ENCODE measurements at places on chromosomes 7 and 10.

GRCh38 chr10:34254596-34254995, 560.5 kb downstream of the PARD3 start:
- DNase-seq: no peak

DNA sequence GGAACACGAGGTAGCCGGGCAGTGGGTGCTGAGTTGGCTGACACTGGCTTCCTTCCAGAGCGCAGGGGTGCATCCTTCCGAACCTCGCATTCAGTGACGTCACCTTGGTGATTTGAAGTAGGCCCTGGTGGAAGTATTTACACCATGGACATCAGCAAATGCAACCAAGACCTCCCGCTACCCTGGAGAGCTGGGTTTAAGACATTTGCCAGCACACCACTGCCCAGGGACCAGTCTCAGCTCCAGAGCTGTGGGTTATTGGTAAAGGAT, 106.4 kb upstream of the GPR26 start:
- DNase-seq: no peak

DNA sequence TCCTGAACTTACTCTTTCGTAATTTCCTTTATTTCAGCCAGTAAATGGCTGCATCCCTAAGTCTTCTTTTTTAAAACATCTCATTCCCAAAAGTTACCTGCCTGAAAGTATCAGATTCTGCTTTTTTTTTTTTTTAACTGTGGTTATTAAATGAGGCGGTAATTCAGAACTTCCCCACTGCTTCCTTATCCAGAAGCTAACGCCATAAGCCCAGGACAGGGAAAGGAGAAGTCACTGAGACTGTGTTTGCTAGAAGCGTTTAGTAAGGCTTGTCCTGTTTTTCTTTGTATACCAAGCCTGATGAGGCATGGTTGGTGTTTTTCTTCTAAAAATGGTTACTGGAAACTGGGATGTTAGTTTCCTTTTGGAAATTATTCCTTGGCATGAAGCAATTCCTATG, 197.8 kb downstream of the CELF2 start:
- DNase-seq: no peak

DNA sequence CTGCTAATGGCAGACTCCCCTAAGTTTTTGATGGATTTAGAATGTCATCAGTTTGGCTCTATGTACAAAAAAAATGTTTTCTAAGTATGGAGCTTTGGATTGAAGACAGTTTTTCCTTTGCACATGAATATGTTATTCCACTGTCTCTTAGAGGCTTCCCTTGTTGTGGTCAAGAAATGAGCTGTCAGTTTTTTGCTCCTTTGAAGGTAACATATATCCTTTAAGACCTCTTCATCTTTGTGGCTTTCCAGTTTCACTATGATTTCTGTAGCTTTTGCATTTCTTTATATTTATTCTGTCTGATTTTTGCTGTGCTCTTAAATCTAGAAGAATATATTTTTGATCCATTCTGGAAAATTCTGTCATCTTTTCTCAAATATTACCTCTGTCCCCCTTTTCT, 15.8 kb upstream of the ODAD2 start:
- no peak for DNase-seq

- no peak for DNase-seq
Observed at GRCh38 chr7:16563281-16564022, 36.8 kb downstream of the LRRC72 start.

- DNase-seq: no peak
Observed at GRCh38 chr7:18399436-18400235, 95.9 kb upstream of the HDAC9 start.

GRCh38 chr7:151038951-151039849, 9.1 kb upstream of the ASIC3 start:
- DNase-seq: peak; percentile 62

DNA sequence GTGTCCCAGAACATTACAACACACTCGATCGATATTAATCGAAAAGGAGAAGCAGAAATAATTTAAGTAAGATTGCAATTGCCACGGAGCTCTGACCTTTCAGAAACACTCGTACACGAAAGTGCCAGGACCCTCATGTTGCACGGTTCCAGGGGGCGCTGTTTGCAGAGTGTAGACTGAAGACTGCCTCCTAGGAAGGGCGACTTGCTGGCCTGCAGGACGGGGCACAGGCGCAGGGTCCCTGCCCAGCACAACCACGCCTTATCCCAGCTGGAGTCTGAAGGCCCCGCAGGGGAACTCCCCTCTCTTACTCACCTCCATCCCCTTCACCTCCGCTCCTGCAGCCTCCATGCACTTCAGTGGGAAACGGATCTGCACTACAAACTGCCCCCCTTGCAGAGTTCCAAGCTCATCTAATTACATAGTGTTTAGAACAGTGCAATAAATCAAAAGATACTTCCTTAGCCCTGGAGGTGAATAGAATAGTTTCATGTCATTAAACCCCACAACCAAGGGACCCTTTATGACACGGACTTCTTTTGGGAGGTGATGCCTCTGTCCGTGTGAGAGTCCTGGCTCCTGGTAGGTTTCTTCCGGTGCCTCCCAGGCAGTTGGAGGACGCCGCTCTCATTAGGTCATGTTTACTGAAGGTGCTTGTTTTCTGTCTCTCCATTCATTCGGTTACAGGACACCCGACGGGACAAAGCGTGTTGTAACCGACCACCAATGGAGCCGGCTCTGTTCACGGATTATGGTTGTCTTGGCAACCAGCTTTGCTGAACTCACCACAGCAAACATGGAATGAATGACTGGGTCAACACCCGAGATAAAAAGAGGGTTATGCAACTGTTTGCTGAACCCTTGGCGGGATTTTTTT, 262.2 kb downstream of the BAMBI start:
- DNase-seq: no peak

DNA sequence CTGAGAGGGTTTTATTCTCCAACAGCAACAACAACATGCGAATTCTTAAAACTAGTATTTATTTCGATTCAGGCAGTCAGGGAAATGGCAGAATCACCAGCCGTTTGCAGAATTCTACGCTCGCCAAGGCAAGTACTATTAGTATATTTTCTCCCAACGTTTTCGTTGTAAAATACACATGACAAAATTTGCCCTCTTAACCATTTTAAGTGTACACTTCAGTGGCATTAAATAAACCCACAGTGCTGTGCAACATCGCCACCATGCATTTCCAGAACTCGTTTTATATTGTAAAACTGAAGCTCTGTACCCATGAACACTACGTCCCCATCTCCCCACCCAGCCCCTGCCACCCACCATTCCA, 10.8 kb downstream of the EN2 start:
- DNase-seq: no peak
